ENCODE measurements at places on chromosomes 2 and 18. TPM values are rescaled to one million over a fixed set of nuclear protein-coding genes. Genes with fewer than 3 reads are reported as not detected.

Gene ACMSD
- not detected for total RNA-seq

Gene ABCB11
- not detected for total RNA-seq

Gene DCTN1
- total RNA-seq: 228 TPM

Gene ECEL1
- total RNA-seq: not detected

Gene CRYGD
- not detected for total RNA-seq

Gene POTEJ
- not detected for total RNA-seq

Gene CYS1
- 5.1 TPM for total RNA-seq

Gene MEMO1
- total RNA-seq: 26.7 TPM

DNA sequence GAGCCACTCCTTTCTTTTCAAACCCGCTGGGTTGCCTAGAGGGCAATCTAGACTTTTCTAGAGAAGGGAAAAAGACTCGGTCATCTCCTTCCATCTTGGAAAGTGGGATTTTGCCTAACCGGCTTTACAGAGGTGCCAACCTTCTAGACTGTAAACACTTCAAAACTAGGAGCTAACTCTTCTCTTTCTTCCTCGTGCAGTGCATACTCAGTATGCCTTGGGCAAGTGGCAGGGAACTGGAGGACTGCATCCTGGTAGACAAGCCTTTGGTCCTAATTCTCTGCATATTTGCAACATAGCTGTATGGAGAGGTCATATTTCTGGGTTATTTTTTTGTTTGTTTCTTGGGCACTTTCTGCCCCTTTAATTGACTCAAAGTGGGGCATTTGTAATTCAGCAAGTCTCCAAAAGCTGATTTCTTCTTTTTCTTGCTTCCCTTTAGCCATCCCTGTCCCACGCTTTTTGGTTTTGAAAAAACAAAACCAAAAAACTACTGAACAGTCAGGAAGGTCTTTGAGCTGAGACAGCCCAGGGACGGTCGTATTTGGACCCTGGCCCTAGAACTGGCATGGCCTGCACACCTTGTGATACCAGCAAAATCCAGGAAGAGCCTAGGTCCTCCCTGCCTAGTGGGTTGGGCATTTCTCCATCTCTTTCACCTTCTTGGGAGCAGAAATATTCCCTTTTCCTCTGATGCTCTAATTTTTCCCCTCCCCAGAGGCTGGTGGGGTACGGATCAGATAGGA lies 5.8 kb upstream of the GATA6 start:
- H3K27ac ChIP-seq: no peak overlapping the region
- DNase-seq: no peak
- H3K36me3 ChIP-seq: no peaks in the 10 kb centered on the region
- peaks cover 3% of the 10 kb centered on the region for H3K4me1 ChIP-seq
- H3K27me3 ChIP-seq: peaks cover 49% of the 10 kb centered on the region
- H3K4me3 ChIP-seq: no peak overlapping the region

DNA sequence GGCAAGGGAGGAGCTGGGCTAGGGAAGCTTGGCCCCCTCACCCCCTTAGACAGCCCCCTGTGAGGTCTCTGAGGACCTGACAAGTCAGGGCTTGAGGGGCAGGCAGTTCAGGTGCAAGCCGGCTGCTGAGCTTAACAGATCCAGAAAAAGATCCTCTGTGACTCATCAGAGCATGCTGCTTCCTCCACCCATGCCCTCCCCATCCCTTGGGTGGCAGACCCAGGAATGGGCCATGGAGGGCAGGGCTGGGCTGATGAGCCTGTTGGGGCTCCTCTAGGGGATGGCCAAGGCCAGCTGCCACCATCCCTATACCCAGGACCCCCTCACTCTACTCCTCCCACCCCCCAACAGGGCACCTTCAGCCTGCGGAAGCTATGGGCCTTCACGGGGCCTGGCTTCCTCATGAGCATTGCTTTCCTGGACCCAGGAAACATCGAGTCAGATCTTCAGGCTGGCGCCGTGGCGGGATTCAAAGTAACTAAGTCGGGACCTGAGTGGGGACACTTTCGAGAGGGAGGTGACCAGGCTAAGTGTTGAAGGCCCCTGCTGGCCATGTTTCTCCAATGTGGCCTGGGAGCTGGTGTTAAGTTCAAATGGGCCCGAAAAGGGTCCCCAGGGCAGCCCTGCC lies 1.9 kb downstream of the SLC11A1 start:
- H3K27me3 ChIP-seq: peaks cover 4% of the 10 kb centered on the region
- no peak for DNase-seq
- no peak overlapping the region for H3K4me3 ChIP-seq
- H3K4me1 ChIP-seq: peaks cover 5% of the 10 kb centered on the region
- H3K27ac ChIP-seq: no peak overlapping the region
- H3K36me3 ChIP-seq: no peaks in the 10 kb centered on the region

DNA sequence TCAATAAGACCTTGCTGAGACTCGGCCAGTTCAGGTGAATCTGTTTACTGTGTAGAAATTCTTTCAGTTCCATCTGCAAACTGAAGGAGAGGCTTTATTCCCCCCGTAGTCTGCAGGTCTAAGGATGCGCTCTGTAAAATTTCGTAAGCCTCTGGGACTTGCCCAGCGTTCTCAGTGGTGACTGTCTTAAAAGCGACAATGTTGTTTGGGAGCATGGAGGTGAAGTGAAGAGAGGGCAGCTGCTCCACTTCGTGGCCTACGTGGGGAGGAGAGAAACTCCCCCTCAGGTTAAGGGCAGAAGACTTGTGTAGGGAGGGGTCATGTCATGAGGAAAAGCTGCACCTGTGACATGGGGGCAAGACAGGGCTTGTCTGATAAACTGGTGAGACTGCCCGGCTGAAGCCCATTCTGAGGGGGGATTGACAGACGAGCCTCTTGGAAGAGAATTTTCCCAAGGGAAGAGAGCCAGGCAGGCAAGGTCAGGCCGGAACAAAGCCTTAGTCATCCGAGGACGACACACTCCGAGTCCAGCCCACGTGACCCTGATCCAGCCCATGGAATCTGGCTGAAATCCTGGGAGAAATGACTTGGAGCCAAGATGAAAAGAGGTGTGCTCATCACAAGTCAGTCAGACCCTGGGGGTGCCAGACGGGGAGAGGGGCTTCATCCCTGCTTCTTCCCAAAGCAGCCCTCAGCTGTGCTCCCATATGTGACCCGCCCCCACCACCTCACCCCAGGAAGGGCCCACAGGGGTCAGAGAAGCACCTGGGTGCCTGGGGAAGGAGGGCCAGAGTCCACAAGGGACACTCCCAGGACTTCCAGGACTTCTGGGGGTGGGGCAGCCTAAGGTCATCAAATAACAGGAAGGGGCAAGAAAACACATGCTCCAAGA lies 88.5 kb upstream of the SH3BP4 start:
- DNase-seq: peak; percentile 84
- H3K36me3 ChIP-seq: no peaks in the 10 kb centered on the region
- peaks cover 6% of the 10 kb centered on the region for H3K4me1 ChIP-seq
- H3K27me3 ChIP-seq: no peaks in the 10 kb centered on the region
- H3K4me3 ChIP-seq: no peak overlapping the region

- no peaks in the 10 kb centered on the region for H3K27me3 ChIP-seq
- H3K27ac ChIP-seq: no peak overlapping the region
- no peaks in the 10 kb centered on the region for H3K36me3 ChIP-seq
These were observed 321.9 kb downstream of the RAD51AP2 start for GRCh38 chr2:17196380-17196779.

DNA sequence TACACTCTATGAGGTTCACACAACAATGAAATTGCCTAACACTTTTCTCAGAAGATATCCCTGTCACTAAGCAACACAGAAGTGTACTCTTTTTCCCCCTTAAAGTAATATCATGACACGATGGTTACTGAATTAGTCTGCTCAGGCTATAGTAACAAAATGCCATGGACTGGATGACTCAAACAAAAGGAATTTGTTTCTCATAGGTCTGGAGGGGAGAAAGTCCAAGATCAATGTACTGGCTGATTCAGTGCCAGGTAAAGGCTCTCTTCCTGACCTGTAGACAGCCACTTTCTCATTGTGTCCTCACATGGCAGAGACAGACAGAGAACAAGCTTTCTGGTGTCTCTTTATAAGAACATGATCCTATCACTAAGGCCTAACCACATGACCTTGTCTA lies 211.9 kb downstream of the RBM43 start:
- H3K27me3 ChIP-seq: no peaks in the 10 kb centered on the region
- peaks cover 2% of the 10 kb centered on the region for H3K4me1 ChIP-seq
- H3K4me3 ChIP-seq: no peak overlapping the region
- DNase-seq: peak; percentile 54
- H3K27ac ChIP-seq: no peak overlapping the region

- H3K27me3 ChIP-seq: no peaks in the 10 kb centered on the region
- no peaks in the 10 kb centered on the region for H3K4me1 ChIP-seq
- H3K36me3 ChIP-seq: no peaks in the 10 kb centered on the region
- no peak overlapping the region for H3K4me3 ChIP-seq
These were observed 7.6 kb upstream of the MSTN start for GRCh38 chr2:190069936-190070696.

DNA sequence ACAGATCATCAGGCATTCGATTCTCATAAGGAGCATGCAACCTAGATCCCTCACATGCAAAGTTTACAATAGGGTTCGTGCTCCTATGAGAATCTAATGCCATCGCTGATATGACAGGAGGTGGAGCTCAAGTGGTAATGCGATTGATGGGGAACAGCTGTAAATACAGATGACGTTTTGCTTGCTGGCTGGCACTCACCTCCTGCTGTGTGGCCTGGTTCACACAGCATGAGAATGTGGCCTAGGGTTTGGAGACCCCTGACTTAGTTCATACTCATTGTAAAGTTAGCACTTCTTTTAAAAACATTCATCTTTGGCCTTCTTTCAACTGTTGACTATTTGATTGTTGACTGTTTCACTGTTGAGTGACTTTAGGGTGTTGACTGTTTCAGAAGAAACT lies 8.7 kb upstream of the CHMP1B start:
- H3K4me1 ChIP-seq: no peaks in the 10 kb centered on the region
- no peak for DNase-seq
- H3K27me3 ChIP-seq: no peaks in the 10 kb centered on the region

DNA sequence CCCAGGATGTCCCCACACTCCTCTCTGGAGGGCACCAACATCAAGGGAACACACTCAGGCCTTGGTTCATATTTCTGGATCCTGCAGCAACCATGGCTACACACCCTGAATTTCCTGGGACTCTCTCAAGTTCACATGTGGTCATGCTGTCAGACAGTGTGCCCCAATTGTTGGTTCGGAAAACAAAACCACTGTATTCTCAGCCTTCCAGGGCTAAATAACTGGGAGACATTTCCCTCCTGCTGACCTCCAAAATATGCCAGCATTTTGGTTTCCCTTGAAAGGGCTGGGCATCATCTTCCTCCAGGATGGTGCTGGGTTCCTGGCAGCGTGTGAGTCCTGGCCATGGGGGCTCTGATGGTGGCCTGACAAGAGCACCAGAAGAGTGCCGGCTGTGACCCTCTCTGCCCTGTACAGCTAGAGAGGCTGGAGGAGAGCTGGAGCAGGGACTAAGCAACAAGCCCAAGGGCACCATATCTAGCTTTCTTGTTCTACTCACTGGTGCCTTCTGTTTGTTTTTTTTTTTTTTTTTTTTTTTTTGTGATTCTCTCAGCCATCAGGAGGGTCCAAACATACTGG lies 37.5 kb upstream of the WIPF1 start:
- H3K36me3 ChIP-seq: no peaks in the 10 kb centered on the region
- no peak overlapping the region for H3K27ac ChIP-seq
- DNase-seq: no peak
- H3K4me3 ChIP-seq: no peak overlapping the region
- H3K27me3 ChIP-seq: no peaks in the 10 kb centered on the region

Data from fibroblast of lung (primary cell).